ENCODE measurements at places on chromosomes 2 and 18. TPM values are rescaled to one million over a fixed set of nuclear protein-coding genes. Genes with fewer than 3 reads are reported as not detected.

GRCh38 chr2:166768393-166769123, 119.7 kb upstream of the XIRP2 start:
- no peak for DNase-seq

GRCh38 chr2:65549257-65549627, 116.8 kb upstream of the SPRED2 start:
- DNase-seq: no peak

GRCh38 chr2:42949125-42949524, 156.7 kb upstream of the HAAO start:
- no peak for DNase-seq

- no peak for DNase-seq
Measured at GRCh38 chr18:50113726-50114125, 81.2 kb downstream of the MYO5B start.

DNA sequence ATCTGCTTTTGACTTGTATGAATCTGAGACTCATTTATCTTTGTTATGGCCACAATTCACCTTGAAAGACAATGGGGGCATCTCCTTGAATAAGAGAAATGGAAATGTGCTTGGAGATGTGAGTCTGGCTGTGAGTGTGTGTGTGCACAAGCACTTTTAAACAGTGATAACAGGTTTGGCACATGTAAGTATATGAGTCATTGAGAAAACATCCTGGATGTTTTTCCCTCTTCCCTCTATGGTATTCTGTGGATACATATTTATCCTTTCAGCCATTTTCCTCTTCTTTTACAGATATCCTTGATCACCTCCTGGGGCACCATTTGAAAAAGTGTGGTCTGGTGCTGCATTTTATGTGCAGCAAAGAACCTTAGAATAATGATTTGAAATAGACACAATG, 317.3 kb upstream of the THUMPD2 start:
- no peak for DNase-seq

DNA sequence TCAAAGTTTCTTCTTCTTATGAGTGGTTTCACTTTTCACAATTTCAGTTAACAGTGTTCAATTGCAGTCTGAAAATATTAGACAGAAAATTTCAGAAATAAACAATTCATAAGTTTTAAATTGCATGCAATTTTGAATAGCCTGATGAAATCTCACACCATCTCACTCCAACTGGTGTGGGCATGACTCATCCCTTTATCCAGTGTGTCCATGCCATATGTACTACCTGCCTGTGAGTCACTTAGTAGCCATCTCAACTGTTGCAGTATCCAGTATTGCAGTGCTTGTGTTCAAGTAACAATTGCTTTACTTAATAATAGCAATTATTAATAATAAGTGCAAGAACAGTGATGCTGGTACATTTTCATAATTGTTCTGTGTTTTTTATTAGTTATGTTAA, 1202.5 kb downstream of the DSC3 start:
- DNase-seq: no peak

The SPATA3 gene
- not detected for total RNA-seq

The ALPG gene
- total RNA-seq: 8.1 TPM

The ARHGAP25 gene
- 8.2 TPM for total RNA-seq
